ENCODE measurements at places on chromosomes 1 and 21.
A peak's percentile ranks its signal among the peaks of the same experiment; 100 is the strongest.

GRCh38 chr21:34865400-34866241, 183.5 kb downstream of the RUNX1 start:
- peak overlapping the region; percentile 78 for H3K27ac ChIP-seq
- no peak overlapping the region for H3K4me3 ChIP-seq
- H3K27me3 ChIP-seq: no peaks in the 10 kb centered on the region
- peaks cover 50% of the 10 kb centered on the region for H3K4me1 ChIP-seq
- DNase-seq: peak; percentile 64
- peaks cover 83% of the 10 kb centered on the region for H3K36me3 ChIP-seq

DNA sequence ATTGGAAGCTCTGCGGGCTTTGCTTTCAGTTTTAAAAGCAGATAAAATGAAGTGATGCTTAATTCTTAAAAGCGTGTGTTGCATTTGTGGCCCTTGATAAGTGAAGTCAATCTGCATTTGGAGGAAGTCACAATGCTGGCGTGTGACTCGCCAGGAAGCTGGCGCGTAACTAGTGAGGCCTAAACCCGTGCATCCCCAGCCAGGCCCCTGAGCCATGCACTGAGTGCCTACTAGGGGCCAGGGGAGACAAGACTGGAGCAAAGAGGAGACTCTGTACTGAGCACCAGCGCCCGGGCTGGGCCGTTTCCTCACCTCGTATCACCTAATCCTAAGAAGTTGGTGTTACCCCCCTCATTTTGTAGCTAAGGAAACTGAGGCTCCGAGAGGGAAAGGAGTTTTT, 4.6 kb upstream of the DDOST start:
- H3K4me3 ChIP-seq: no peak overlapping the region
- no peaks in the 10 kb centered on the region for H3K4me1 ChIP-seq
- no peak for DNase-seq
- no peak overlapping the region for H3K27ac ChIP-seq
- H3K27me3 ChIP-seq: no peaks in the 10 kb centered on the region

- H3K36me3 ChIP-seq: no peaks in the 10 kb centered on the region
- DNase-seq: peak; percentile 85
- H3K4me3 ChIP-seq: peak overlapping the region; percentile 54
- H3K27me3 ChIP-seq: no peaks in the 10 kb centered on the region
- no peak overlapping the region for H3K27ac ChIP-seq
These were observed 31.1 kb upstream of the ZBTB40 start for GRCh38 chr1:22420455-22421053.

GRCh38 chr1:44029260-44029910, 1.9 kb downstream of the SLC6A9 start:
- peak overlapping the region; percentile 91 for H3K4me3 ChIP-seq
- no peaks in the 10 kb centered on the region for H3K27me3 ChIP-seq
- H3K4me1 ChIP-seq: peaks cover 60% of the 10 kb centered on the region
- no peak for DNase-seq

DNA sequence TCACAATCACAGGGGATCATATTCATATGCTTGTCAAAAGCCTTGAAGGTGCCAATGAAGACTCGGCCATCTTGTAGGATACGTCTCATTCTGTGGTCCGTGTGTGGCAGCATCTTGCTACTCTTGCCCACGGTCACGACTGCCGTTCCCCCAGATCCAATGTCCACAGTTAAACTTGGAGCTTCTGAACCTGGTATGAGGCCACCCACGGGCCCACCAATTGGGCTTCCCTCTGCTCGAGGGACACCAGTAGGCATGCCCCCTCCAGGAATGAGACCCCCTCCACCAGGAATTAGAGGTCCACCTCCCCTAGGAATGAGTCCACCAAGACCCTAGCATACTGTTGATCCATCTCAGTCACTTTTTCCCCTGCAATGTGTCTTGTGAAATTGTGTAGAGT, 39.6 kb downstream of the MORN1 start:
- H3K27me3 ChIP-seq: no peaks in the 10 kb centered on the region
- no peak overlapping the region for H3K4me3 ChIP-seq
- H3K4me1 ChIP-seq: no peaks in the 10 kb centered on the region
- no peak overlapping the region for H3K27ac ChIP-seq
- no peak for DNase-seq
- no peaks in the 10 kb centered on the region for H3K36me3 ChIP-seq

DNA sequence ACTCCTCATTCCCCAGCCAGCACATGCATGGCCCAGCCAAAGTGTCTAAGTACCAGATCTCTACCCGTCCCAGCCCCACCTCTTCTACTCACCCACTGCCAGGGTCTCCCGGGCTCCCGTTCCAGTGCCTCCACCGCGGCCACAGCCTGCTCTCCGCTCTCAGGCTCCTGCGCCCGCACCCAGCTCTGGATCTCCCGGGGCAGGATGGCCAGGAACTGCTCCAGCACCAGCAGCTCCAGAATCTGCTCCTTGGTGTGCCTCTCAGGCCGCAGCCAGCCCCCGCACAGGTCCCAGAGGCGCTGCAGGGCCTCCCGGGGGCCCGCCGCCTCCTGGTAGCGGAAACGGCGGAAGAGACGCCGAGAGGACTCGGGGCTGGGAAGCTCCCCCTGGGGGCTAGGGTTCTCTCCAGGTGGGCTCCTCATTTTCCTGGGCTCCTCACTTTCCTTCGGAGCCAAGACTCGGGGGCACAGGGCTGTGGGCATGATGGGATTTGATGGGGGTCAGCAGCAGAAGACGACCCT, 2.5 kb downstream of the ZNF496 start:
- H3K4me1 ChIP-seq: peaks cover 29% of the 10 kb centered on the region
- H3K36me3 ChIP-seq: peaks cover 40% of the 10 kb centered on the region

GRCh38 chr1:111656086-111657017, 36.8 kb downstream of the RAP1A start:
- peak; percentile 71 for DNase-seq
- no peaks in the 10 kb centered on the region for H3K36me3 ChIP-seq
- H3K27ac ChIP-seq: no peak overlapping the region
- no peaks in the 10 kb centered on the region for H3K27me3 ChIP-seq

GRCh38 chr1:37652976-37653375, 18.3 kb upstream of the RSPO1 start:
- H3K4me1 ChIP-seq: no peaks in the 10 kb centered on the region
- no peak for DNase-seq
- no peaks in the 10 kb centered on the region for H3K27me3 ChIP-seq
- H3K36me3 ChIP-seq: no peaks in the 10 kb centered on the region
- H3K27ac ChIP-seq: no peak overlapping the region

GRCh38 chr1:97412166-97412565, 508.7 kb downstream of the DPYD start:
- no peak overlapping the region for H3K27ac ChIP-seq
- no peaks in the 10 kb centered on the region for H3K36me3 ChIP-seq
- no peaks in the 10 kb centered on the region for H3K4me1 ChIP-seq
- H3K4me3 ChIP-seq: no peak overlapping the region

DNA sequence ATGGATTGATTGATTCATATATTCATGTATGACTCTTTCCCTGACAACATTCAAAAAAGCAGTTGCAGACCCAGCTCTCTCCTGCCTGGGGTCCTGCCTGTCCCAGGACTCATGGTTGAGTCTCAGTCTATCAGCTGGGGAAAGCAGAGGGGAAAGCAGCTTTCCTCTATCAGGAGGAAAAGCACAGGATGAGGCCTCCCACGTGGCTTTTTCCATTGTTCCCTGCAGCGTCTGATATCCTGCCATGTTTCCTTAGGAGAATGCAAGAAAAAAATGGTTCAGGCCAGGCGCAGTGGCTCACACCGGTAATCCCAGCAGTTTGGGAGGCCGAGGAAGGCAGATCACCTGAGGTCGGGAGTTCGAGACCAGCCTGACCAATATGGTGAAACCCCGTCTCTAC, 133.0 kb upstream of the VAMP3 start:
- H3K4me3 ChIP-seq: no peak overlapping the region
- H3K36me3 ChIP-seq: no peaks in the 10 kb centered on the region
- DNase-seq: no peak
- no peaks in the 10 kb centered on the region for H3K4me1 ChIP-seq

All from PC-3 (cell line).